ENCODE measurements at places on chromosomes 4 and X. TPM values are rescaled to one million over a fixed set of nuclear protein-coding genes. Genes with fewer than 3 reads are reported as not detected.

FBXL5 gene
- total RNA-seq, result 56.0 TPM

BCLAF3 gene
- total RNA-seq, result 8.0 TPM

CSAG1 gene
- not detected for total RNA-seq

GRCh38 chrX:140933016-140933415 is 69.4 kb upstream of the SPANXB1 start:
- no peak overlapping the region for H3K4me3 ChIP-seq
- H3K36me3 ChIP-seq, result no peaks in the 10 kb centered on the region
- H3K27me3 ChIP-seq, result no peaks in the 10 kb centered on the region
- H3K27ac ChIP-seq, result no peak overlapping the region

DNA sequence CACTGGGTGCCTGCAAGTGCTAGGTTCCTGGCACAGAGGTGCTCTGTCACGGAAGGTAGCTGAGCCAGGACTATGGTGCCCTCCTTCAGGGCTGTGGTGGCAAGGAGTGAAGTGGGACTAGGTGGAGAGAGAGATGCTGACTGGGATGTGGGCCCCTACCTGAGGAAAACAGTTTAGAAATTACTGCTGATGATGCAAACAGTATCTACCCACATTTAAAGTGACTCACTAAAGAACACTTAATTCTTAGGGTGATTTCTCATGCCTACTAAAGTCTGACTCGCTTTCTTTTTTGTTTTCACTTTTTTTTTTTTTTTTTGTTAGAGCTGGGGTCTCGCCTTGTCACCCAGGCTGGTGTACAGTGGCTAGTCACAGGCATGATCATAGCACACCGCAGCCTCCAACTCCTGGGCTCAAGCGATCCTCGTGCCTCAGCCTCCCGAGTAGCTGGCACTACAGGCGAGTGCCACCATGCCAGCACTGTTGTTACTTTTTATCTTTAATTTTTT is 3.1 kb downstream of the ZNF185 start:
- H3K36me3 ChIP-seq, result no peaks in the 10 kb centered on the region
- DNase-seq, result no peak
- peaks cover 4% of the 10 kb centered on the region for H3K4me1 ChIP-seq
- H3K4me3 ChIP-seq, result no peak overlapping the region
- H3K27me3 ChIP-seq, result no peaks in the 10 kb centered on the region

DNA sequence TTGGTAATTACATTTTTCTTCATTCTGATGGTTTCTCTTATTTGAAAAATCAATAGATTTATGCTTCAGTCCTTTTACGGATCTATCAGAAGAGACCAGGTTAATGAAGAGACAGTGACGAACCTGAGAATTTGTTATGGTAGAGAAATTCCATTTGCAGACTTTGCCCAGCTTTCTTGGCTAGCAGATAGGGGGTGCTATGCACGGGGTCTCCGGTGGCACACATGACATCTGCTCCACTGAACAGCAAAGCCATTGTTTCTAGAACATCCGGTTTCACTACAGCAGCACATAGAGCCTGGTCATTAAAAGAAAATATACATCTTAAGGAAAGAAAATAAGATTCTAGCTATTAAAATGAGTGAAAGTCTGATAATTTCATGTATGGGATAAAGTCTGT is 85.1 kb downstream of the ARAP2 start:
- no peaks in the 10 kb centered on the region for H3K4me1 ChIP-seq
- no peaks in the 10 kb centered on the region for H3K27me3 ChIP-seq
- H3K27ac ChIP-seq, result no peak overlapping the region

DNA sequence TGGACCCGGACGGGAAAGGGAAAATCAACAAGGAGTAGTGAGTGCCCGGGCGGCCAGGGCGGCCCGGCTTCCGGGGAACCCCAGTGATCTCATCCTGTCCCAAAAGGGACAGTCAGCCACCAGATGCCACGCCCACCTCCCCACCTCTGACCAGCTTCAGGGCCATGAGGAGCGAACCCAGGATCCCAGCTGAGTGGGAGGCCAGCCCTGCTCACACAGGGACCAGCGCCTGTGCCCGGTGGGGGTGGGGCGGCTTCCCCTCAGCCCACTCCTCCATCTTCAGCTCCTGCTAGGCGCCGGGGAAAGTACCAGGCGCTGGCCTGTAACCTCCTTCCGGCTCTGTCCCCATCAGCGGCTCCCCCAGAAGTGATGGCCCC is 6.2 kb downstream of the MYL5 start:
- H3K36me3 ChIP-seq, result no peaks in the 10 kb centered on the region
- no peaks in the 10 kb centered on the region for H3K27me3 ChIP-seq
- peaks cover 42% of the 10 kb centered on the region for H3K4me1 ChIP-seq
- no peak overlapping the region for H3K4me3 ChIP-seq
- DNase-seq, result no peak

- H3K4me1 ChIP-seq, result peaks cover 14% of the 10 kb centered on the region
- H3K27me3 ChIP-seq, result no peaks in the 10 kb centered on the region
- no peak for DNase-seq
- no peak overlapping the region for H3K4me3 ChIP-seq
- H3K27ac ChIP-seq, result no peak overlapping the region
- H3K36me3 ChIP-seq, result no peaks in the 10 kb centered on the region
Observed at GRCh38 chrX:16867947-16868346, 2.2 kb downstream of the RBBP7 start.

DNA sequence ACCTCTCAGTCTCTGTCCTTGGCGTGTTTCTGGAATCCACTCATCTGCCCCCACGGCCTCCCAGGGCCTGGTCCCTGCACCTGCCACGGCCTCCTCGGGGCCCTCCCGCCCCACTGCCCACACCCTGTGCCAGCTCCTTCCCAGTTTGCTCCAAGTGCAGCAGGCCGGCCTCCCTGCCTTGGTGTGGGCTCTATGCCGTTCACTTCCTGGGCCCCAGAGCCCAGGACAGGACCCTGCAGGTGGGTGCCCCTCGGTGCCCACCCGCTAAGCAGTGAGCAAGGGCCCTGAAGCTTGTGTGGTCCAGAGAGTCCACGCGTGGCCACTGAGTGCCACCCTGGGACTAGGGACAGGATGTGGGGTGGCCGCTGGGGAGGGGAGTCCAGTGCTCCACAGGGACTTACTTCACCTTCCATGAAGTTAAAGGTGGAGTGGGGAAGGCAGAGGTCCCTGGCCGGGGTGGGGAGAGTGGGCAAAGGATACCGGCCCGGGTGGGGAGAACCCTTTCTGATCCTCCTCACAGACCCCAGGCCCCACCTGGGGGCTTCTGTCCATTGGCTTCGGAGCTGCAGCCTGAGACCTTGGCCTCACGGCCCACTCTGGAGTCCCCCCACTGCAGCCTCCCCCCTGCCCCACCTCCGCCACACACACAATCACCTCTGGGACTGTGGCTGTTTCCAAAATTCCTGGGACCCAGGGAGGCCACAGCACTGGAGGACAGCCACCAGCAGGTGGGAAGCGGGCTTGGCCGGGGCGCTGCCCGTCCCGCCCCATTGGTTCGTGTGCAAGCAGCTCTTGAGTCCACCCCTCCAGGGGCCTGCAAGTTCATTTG is 60.0 kb upstream of the NKX1-1 start:
- no peak overlapping the region for H3K27ac ChIP-seq
- H3K4me1 ChIP-seq, result no peaks in the 10 kb centered on the region
- H3K4me3 ChIP-seq, result no peak overlapping the region
- DNase-seq, result no peak
- no peaks in the 10 kb centered on the region for H3K27me3 ChIP-seq

DNA sequence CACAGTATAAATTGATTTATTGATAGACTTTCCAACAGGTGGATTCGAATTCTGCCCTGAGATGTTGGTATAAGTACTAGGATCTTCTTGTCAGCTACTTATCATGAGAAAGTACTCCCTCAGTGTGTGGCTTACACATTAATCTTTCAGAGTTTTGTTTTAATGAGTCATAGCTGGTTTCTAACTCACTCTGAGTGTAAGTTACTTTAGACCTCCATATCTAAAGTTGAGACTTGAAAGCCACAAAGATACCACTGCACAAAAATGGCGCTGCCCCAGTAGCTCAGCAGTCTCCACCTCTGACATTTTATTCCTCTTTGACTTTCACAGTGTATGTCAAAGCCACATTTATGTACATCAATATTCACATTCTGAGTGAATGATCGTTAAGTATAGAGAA is 318.5 kb downstream of the ARAP2 start:
- DNase-seq, result no peak
- H3K4me3 ChIP-seq, result no peak overlapping the region
- no peaks in the 10 kb centered on the region for H3K27me3 ChIP-seq
- no peaks in the 10 kb centered on the region for H3K4me1 ChIP-seq
- H3K36me3 ChIP-seq, result no peaks in the 10 kb centered on the region
- no peak overlapping the region for H3K27ac ChIP-seq

DNA sequence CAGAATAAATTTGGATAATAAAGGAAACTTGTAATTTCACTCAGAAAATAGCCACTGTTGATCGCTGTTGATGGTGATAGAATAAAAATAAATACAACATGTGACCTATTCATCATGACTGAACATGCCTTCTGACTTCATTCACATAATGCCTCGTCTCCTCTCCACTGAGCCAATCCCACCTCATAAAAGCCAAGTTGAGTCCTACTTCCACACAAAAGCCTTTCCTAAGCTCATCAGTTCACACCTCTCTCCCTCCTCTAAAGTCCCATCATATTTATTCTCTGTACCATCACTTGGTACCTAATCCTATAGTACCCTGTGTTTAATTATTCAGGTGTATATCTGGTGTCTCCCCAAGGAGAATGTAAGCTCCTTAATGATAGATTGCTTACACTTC is 37.7 kb downstream of the APOO start:
- DNase-seq, result no peak
- H3K4me1 ChIP-seq, result no peaks in the 10 kb centered on the region
- no peak overlapping the region for H3K4me3 ChIP-seq
- no peak overlapping the region for H3K27ac ChIP-seq

- H3K4me1 ChIP-seq, result no peaks in the 10 kb centered on the region
- no peak overlapping the region for H3K4me3 ChIP-seq
- no peaks in the 10 kb centered on the region for H3K36me3 ChIP-seq
- H3K27me3 ChIP-seq, result no peaks in the 10 kb centered on the region
- DNase-seq, result no peak
- H3K27ac ChIP-seq, result no peak overlapping the region
Observed at GRCh38 chr4:186326391-186326790, 60.4 kb downstream of the F11 start.

DNA sequence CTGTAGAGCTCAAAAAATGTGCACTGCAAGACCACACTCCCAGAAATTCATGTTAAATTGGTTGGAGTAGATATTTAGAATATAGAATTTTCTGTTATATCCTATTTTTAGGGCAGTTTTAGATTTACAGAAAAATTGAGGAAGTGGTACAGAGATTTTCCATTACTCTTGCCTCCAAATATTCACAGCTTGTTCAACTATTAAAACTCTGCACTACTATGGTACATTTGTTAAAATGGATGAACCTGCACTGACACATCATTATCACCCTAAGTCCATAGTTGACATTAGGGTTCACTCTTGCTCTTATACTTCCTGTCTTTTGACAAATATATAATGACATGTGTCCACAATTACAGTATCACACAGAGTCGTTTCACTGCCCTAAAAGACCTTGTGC is 1724.5 kb downstream of the C4orf33 start:
- DNase-seq, result no peak
- no peaks in the 10 kb centered on the region for H3K36me3 ChIP-seq
- H3K27me3 ChIP-seq, result no peaks in the 10 kb centered on the region
- no peak overlapping the region for H3K27ac ChIP-seq
- no peak overlapping the region for H3K4me3 ChIP-seq

DNA sequence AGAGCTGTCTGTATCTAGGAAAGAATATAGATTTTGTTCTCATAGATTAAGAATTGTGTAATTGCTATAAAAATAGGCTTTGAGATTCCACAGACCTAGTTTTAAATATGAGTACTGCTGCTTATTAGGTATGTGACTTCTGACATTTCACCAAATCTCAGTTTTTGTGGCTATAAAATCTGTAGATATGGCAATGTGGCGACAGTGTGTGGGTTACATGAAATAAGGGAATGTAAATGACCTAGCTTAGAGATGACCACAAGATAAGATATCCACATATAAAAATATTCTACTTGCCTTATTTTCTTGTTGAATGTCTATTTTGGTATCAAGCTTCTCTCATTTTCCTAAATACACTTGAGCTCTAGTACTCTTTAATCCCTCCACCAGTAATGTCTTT is 193.8 kb downstream of the UNC5C start:
- DNase-seq, result no peak
- H3K4me1 ChIP-seq, result no peaks in the 10 kb centered on the region
- no peaks in the 10 kb centered on the region for H3K36me3 ChIP-seq
- no peaks in the 10 kb centered on the region for H3K27me3 ChIP-seq
- no peak overlapping the region for H3K4me3 ChIP-seq

GRCh38 chr4:139886798-139887197 is 221.2 kb downstream of the MGST2 start:
- H3K36me3 ChIP-seq, result no peaks in the 10 kb centered on the region
- no peak for DNase-seq
- H3K4me3 ChIP-seq, result no peak overlapping the region
- peaks cover 5% of the 10 kb centered on the region for H3K4me1 ChIP-seq

DNA sequence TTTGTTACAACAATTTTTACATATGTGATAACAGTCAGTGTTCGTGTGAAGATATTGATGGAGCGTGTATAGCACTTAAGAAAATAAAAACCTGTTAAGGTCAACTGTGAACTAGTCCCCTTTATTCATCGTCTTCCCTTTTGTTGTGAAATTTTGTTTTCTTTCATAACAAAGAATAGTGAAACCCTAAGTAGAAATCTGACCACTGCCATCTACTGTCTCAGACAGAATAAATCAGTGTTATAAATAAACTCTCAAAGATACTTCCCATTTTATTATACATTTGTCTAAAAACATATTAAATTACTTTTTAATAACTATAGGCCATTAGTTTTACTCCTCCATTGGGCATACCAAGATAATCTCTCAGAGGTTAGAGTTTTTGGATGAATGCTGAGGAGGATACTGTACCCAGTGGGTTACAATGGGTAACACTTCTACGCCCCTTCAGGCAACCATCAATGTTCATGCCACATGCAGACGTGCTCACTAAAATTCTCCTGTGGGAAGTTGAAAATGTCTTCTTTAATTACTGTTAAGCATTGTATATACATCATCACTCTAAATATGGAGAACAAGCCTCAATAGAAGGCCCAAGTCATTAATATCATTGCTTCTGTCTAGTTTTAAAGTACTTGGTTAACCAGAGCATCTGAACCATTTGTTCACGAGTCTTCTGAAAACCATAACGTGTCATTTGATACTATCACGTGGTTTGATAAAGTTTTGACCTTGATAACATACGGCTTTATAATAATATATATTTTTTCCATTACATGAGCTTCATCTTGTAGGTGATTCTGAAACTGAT is 171.2 kb downstream of the TMA16 start:
- no peak for DNase-seq
- H3K27ac ChIP-seq, result no peak overlapping the region
- H3K27me3 ChIP-seq, result no peaks in the 10 kb centered on the region
- no peak overlapping the region for H3K4me3 ChIP-seq

- H3K27ac ChIP-seq, result no peak overlapping the region
- peaks cover 5% of the 10 kb centered on the region for H3K4me1 ChIP-seq
- no peak for DNase-seq
- H3K4me3 ChIP-seq, result no peak overlapping the region
Observed at GRCh38 chr4:53120778-53121177, 245.1 kb downstream of the SCFD2 start.

- no peak overlapping the region for H3K27ac ChIP-seq
- H3K36me3 ChIP-seq, result no peaks in the 10 kb centered on the region
- no peaks in the 10 kb centered on the region for H3K4me1 ChIP-seq
- no peak overlapping the region for H3K4me3 ChIP-seq
Observed at GRCh38 chr4:47390428-47391125, 72.9 kb downstream of the COMMD8 start.

- no peak for DNase-seq
- no peak overlapping the region for H3K4me3 ChIP-seq
- H3K27ac ChIP-seq, result no peak overlapping the region
- no peaks in the 10 kb centered on the region for H3K36me3 ChIP-seq
- H3K27me3 ChIP-seq, result no peaks in the 10 kb centered on the region
Observed at GRCh38 chr4:128241425-128241913, 46.1 kb downstream of the PGRMC2 start.

All from body of pancreas (tissue), 4 donors.